ENCODE measurements at places on chromosomes 5 and 9. TPM values are rescaled to one million over a fixed set of nuclear protein-coding genes. Genes with fewer than 3 reads are reported as not detected.

The CCDC192 gene
- total RNA-seq: not detected

The FOXI1 gene
- not detected for total RNA-seq

The SARDH gene
- total RNA-seq: 1.4 TPM

The ESM1 gene
- 1.4 TPM for total RNA-seq

The ZNF454 gene
- total RNA-seq: 2.2 TPM

The ENG gene
- 198 TPM for total RNA-seq

The CTXN3 gene
- not detected for total RNA-seq

The ARHGEF28 gene
- 8.5 TPM for total RNA-seq

The S1PR3 gene
- 49.2 TPM for total RNA-seq

DNA sequence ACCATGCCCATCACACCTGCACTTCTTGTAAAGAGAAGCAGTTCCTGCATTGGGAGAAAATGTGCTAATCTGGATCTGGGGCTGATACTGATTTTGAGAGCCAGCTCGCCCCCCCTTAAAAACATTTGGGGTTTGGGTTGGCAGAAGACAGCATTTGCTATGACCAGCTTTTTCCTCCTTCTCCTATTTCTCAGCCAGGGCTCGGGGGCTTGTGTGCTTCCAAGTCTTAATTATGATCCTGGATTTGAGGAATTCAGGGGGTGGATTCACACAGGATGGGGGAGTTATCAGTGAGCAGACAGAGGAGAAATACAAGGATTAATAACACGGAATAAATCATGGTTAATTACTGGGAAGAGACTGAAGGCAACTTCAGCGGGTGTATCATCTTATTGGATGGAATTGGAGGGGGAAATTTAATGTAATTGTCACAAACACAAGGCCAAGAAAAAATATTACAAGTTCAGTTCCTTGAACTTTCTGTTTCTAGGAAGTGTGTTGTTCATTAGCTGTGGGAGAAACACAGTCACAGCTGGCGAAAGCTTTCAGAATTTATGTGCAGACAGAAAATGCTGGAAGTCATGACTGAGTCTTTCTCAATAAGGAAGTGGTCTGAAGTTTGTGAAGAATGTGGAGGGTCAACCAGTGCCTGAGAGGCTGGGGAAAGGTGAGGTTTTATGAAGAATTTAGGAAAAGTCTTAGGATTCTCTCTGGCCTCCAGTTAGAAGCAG, 15.3 kb downstream of the C9orf152 start:
- DNase-seq: no peak

DNA sequence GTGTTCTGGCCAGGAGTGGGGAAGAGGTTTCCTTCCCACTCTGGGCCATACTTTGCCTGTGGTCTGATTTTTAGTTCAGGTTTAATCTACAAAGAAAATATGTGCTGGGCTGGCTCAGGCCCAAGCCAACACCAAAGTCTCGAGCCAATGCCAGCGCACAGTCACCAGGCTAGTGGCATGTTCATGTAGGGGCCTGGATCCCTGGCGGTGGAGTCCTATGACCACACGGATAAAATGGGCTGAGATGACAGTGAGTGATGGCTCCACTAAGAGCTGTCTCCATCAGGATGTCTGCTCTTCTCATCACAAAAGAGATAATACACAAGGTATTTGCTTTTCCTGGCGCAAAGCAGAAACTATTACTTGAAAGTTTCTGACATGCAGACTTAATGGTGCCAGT, 92.9 kb upstream of the PTPN3 start:
- DNase-seq: no peak

- no peak for DNase-seq
Measured at GRCh38 chr5:136128481-136128880, 4.2 kb upstream of the SMAD5 start.

GRCh38 chr9:79060766-79061165, 511.0 kb upstream of the TLE4 start:
- DNase-seq: no peak

DNA sequence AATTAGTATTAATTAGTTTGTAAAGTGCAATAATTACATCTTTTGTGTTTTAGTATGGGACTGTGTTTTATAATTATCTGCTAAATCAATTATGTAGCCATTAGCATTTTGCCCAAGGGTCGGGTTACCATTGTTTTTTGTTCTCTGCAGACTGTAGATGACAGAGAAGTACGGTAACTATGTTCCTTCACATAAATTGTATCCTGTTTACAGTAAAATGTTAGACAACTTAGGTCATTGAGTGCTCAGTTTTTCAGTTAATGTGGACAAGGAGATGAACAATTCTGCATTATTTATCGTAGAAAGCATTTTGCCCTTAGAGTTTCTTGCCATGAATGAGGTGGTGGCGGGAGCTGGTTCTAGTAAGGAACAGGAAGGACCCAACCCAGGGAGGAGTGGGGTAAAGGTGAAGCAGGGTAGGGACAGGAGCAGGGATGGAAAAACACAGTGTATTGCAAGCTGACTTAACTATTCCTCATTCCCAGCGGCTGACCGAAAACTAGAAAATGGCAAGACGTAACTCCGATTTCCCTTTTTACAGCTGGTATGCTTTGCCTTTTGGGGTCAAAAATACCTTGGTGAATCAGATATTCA, 243.7 kb upstream of the SLC24A2 start:
- DNase-seq: no peak

GRCh38 chr9:20683351-20684034, 566 bp upstream of the FOCAD start:
- no peak for DNase-seq

GRCh38 chr9:88813638-88814209, 177.5 kb upstream of the S1PR3 start:
- DNase-seq: no peak

- DNase-seq: no peak
Measured at GRCh38 chr5:81785322-81785721, 34.4 kb upstream of the SSBP2 start.

DNA sequence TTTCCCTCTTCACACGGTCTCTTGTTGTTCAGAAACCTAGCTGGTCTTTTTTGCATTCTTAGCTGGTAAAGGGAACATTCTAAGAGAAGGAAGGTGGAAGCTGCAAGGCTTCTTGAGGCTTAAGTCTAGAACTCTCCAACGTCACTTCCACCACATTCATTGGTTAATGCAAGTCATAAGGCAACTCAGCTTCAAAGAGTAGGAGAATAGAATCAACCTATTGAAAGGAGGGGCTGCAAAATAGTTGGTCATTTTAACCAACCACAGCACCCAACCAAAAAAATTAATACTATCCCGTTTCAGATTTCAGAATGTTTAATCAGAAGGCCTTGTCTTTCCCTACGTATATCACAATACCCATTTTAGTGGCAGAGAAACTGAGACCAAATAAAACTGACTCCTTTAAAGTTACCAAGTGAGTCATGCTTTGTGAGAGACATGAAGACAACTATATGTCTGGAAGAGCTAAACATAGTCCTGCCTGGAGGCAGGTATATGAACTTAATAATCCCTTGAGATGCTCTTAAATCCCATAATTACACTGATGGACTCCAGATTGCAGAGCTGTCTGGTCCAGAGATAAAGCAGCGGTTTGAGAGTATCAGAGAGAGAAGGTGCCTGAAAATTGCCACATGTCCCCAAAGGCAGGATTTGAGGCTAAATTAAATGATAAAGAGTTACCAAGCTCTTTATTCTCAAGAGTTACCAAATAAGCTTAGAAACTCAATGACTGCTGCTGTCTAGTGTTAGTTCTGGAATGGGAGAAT, 14.4 kb downstream of the DOCK8 start:
- no peak for DNase-seq

GRCh38 chr5:52300703-52301372, 486.9 kb upstream of the ITGA1 start:
- no peak for DNase-seq

DNA sequence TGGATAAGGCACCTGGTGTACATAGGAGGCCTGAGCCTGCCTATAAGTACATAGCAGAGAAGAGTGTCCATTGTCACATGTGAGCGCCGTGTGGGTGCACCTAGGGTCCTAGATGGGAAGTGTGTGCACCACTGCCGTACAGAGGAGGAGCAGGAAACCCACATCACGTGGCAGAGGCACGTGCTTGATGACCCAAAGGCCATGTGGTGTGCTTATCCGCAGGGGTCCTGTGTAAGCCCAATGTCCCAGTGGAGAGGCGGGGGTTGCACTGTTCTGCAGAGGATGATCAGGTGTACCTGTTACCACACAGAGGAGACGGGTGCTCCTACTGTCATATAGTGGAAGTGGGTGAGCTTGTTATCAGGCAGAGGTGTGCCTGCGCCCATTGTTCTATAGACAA, 354.1 kb upstream of the IRX2 start:
- no peak for DNase-seq

GRCh38 chr5:133292300-133292699, 240.5 kb downstream of the HSPA4 start:
- no peak for DNase-seq

- no peak for DNase-seq
Measured at GRCh38 chr9:33162721-33163311, 4.3 kb downstream of the B4GALT1 start.

DNA sequence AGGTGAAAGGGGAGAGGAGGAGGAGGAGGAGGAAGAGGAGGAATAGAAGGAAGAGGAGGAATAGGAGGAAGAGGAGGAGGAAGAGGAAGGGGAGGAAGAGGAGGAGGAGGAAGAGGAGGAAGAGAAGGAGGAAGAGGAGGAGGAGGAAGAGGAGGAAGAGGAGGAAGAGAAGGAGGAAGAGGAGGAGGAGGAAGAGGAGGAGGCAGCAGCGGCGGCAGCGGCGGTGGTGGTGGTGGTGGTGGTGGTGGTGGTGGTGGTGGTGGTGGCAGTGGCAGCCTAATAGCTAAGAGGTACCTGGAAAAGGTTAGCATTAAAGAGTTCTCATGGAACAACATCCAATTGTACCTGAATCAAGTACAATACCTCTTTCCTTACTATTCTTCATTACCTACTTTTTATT, 32.5 kb downstream of the UBAP2 start:
- no peak for DNase-seq

DNA sequence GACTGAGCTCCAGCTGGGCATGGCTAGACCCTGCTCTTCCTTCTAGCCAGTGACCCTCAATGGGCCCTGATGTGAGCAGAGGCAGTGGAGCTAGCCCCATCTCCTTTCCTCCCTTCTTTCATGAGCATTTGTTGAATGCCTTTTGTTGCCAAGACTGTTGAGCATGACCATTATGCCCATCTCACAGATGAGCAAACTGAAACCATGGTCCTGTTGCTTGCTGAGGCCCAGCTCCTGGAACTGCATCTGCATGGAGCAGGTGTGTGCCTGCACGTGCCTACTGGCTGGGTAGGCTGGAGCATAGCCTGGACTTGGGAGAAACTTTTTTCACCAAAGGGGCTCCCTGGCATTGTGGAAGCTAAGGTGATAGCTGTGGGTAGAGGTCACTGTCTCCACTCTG, 3.0 kb upstream of the WNK2 start:
- DNase-seq: no peak

DNA sequence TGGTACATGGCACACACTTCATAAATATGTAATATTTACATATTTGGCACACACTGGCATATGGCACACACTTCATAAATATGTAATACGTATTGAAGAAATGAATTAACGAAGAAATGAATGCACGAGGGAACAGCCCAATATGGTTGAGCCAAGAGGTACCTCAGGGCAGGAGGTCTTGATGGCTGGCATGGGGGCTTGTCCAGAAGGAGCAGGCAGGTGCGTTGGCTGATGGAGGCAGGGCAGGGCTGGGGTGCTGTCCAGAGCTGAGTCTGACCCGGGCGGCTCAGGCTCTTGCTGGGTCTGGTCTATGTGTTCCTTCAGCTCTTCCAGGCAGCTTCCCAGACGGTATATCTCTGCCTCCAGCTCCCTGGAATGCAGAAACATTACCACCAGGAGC, 26.2 kb downstream of the AKNA start:
- no peak for DNase-seq

- no peak for DNase-seq
Measured at GRCh38 chr5:151464101-151464500, 16.7 kb downstream of the SLC36A1 start.

- DNase-seq: no peak
Measured at GRCh38 chr5:144972317-144972716, 801.6 kb downstream of the KCTD16 start.

DNA sequence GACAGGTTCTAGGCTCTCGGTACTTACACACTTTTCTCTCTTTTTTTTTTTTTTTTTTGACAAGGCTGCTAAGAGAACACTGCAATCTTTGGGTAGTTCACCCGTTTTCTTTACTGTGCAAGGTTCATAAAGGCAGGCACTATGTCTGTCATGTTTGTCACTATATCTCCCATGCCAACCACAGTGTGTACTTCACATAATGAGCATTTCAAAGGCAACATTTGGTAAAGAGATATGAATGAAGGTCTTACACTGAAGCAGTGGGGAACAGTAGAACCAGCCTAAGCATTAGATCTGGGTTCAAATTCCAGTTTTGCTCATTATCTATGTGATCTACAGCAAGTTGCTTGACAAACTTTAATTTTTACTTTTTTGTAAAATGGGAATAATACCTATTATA, 1.5 kb upstream of the HMGCR start:
- no peak for DNase-seq

DNA sequence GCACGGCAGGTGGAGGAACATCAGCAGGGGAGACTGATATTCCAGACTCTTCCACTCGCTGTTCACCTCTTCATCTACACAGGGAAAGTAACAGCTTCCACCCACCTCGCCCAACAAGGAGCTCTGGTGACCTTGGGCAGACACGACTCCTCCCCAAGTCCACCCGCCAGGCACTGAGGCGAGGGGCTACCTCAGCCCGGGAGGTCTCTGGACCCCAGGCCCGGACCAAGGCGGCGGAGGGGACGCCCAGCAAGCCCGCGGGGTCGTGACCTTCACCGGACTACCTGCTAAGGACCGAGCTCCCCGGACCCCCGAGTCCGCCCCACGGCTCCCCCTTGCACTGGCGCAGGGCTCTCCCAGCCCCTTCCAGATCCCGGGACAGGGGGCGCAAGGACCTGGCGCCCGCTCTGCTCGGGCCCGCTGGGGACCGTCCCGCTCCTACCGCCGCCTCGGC, 70.2 kb upstream of the LPCAT1 start:
- DNase-seq: no peak

DNA sequence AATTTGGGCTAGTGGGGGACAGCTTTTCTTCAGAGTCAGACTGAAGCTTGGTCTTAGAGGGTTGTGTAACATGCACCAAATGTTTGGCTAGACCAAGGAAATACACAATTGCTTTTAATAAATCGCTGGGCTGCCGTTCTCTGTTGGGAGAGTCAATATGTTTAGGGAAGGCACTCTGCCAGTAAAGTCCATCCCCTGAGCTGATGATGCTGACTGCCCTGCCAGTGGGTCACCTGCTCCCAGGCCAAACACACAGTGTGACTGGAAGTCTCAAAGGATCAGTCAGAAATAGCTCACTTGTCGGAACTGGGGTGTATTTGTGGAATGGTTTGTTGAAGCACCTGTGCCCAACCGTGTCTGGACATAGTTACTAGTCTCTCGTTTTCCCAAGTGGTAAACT, 17.9 kb upstream of the ZNF474 start:
- no peak for DNase-seq

GRCh38 chr9:23819403-23819802, 6.6 kb downstream of the ELAVL2 start:
- no peak for DNase-seq
